ENCODE measurements at places on chromosomes 3 and 15. TPM values are rescaled to one million over a fixed set of nuclear protein-coding genes. Genes with fewer than 3 reads are reported as not detected.

DNA sequence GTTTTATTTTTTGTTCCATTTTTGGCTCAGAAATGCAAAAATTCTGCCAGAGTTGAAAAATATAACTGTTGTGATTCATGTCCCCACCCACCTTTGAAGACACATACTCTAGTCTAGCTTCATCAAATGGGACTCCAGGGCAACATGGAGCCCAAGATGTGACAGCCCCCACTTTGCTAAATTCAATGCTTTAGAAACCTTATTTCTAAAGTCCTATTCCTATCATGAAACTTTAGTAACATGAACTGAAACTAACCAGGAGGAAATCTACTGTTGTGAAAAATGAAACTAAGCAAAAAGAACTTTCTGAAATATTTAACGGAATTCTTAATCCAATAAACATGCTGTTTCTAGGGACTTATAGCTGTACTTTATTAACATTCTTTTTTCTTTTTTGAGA is 20.3 kb downstream of the UBP1 start:
- H3K36me3 ChIP-seq = peaks cover 18% of the 10 kb centered on the region
- H3K4me3 ChIP-seq = no peak overlapping the region
- no peak overlapping the region for H3K27ac ChIP-seq
- H3K27me3 ChIP-seq = no peaks in the 10 kb centered on the region
- no peak for DNase-seq

DNA sequence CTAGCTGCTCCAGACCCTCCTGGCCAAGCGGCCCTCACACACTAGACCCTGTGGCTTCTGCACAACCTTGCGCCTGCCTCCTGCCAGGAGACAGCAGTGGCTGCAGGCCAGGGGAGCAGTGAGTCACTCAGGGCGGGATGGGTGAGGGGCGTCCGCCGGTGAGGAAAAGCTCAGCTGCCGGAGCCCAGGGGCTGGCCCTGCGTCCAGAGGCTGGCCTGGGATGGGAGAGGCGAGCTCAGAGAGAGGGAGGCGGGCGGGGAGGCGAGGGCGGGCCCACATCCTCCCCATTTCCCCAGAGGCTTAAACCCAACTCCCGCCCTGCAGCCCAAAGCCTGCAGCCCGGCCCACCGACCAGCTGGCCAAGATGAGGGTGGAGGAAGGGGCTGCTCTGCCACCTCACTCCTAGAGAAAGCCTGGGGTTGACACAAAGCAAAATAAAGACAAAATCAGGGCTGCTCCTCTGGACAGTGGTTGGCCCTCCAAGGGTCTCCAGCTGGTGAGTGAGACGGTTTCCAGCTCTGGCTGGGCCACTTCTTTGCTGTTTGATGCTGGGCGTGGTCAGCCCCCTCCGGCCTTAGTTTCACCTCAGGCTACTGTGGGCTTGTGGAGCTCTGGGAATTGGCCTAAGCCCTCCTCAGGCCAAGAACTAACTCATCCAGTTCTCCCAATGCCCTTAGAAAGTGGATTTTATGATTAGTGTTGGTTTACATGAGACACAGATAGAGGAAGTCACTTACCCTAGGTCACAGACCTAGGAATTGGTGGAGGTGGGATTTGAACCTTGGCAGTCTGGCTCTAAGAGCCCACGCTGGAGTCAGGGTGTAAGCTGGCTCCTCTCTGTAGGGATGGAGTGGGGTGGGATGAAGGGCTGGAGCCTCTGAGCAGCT is 50.6 kb downstream of the IQSEC1 start:
- DNase-seq = peak; percentile 85
- H3K27ac ChIP-seq = no peak overlapping the region
- H3K27me3 ChIP-seq = no peaks in the 10 kb centered on the region
- no peak overlapping the region for H3K4me3 ChIP-seq

GRCh38 chr3:12613250-12613649 is 50.7 kb downstream of the RAF1 start:
- H3K4me1 ChIP-seq = no peaks in the 10 kb centered on the region
- H3K4me3 ChIP-seq = no peak overlapping the region
- no peaks in the 10 kb centered on the region for H3K27me3 ChIP-seq
- H3K27ac ChIP-seq = no peak overlapping the region
- DNase-seq = no peak

Gene WDR82
- total RNA-seq = 72.8 TPM

Gene LRRC34
- total RNA-seq = 17.5 TPM

Gene STAB1
- total RNA-seq = 205 TPM
